CD8-positive, alpha-beta memory T cell (primary cell): ENCODE measurements at places on chromosomes 5 and 9. TPM values are rescaled to one million over a fixed set of nuclear protein-coding genes. Genes with fewer than 3 reads are reported as not detected.

DOK3 gene
- total RNA-seq: 5.1 TPM

PCDHGA6 gene
- total RNA-seq: 0.22 TPM

TRIM14 gene
- 52.1 TPM for total RNA-seq

KCNIP1 gene
- not detected for total RNA-seq

PPP3R2 gene
- total RNA-seq: not detected

PDLIM4 gene
- 1.4 TPM for total RNA-seq

PCA3 gene
- total RNA-seq: not detected

RANBP17 gene
- not detected for total RNA-seq

STPG3 gene
- total RNA-seq: 0.28 TPM

CSF2 gene
- 393 TPM for total RNA-seq
